Stimulated activated CD8-positive, alpha-beta memory T cell treated with anti-CD3 and anti-CD28 coated beads, Interleukin-4, amount 100 ng/mL, for 4 hours (primary cell): ENCODE measurements at places on chromosomes 7 and 10.

DNA sequence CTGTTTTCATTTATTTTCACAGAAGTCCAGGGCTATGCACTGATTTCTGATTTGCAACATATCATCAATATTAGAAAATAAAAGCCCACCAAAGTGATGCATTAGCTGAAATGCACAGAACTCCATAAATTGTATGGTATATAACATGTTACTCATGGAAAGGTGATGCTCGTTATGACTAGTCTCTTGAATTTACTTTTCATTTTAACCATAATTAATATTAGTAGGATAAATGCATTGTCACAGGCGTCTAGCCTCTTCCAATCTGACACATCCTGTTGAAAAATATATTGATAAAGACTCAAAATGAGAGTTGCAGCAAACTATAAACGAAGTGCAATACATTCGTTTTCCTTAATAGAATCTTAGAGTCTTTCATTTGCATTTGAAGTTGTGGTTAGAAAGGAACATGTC lies 92.4 kb downstream of the CPED1 start:
- DNase-seq = no peak

- no peak for DNase-seq
These were observed 43.1 kb upstream of the CAMK2B start for GRCh38 chr7:44368455-44368854.

DNA sequence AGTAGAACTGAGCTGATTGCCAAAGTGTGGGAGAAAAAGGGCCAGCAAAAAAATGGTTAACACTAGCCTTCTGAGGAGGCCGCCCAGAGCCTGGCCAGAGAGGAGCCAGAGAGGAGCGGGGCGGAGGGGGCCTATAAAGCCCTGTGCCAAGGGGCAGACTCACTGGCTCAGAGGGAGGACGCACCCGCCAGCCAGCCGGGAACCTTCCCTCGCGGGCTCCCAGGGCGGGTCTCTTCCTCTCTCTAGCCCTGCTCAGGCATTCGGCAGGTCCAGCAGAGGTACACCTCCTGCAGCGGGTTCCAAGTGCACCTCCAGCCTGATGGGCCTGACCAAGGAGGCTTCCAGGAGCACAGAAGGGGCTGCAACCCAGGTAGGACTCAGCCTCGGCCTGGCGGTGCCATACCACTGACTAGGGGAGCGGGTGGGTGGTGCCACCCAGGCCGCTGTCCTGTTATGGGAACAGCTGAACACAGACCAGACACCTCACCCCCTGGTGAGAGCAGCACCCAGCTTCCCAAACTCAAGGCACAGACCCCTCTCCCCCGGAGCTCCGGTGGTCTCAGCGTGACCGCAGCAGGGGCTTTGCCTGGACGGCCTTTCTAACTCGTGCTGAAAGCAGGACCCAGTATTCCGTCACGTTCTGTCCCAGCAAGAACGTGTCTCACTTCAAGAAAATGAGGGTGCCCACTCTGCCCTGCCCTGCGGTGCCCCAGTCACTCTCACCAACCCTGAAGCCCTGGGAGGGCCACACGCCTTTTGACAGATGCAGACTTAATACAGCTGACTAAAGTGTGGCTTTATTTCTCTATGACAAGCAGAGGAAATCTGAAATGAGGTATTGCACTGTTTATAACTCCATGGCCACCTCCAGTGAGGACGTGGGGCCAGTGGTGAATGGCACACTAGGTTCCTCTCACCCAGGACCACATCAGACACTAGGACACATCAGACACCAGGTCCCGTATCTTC lies at the start of gene GPER1:
Gene GPER1 (plus strand): TSS at position 162 of the 969 bp plus-strand sequence. CDS start 3,616 bp downstream, outside the sequence.
- no peak for DNase-seq

DNA sequence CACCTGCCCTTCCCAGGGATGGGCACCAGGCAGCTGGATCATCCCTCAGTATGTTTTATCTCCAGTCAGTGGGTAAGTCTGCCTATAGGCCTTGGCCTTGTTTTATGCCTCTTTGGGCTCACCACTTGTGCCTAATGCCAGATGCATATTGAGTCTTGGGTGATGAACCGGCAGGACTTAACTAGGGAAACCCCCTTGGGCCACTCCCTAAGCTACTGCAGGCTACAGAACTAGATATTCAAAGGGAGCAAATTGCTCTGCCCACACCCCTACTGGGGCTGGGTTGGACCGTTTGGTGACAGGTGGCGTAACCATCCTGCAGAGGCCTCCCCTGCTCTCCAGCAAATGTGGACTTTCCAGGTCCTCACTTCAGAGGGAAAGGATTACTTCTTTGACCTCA lies 115.7 kb upstream of the GDF10 start:
- no peak for DNase-seq

DNA sequence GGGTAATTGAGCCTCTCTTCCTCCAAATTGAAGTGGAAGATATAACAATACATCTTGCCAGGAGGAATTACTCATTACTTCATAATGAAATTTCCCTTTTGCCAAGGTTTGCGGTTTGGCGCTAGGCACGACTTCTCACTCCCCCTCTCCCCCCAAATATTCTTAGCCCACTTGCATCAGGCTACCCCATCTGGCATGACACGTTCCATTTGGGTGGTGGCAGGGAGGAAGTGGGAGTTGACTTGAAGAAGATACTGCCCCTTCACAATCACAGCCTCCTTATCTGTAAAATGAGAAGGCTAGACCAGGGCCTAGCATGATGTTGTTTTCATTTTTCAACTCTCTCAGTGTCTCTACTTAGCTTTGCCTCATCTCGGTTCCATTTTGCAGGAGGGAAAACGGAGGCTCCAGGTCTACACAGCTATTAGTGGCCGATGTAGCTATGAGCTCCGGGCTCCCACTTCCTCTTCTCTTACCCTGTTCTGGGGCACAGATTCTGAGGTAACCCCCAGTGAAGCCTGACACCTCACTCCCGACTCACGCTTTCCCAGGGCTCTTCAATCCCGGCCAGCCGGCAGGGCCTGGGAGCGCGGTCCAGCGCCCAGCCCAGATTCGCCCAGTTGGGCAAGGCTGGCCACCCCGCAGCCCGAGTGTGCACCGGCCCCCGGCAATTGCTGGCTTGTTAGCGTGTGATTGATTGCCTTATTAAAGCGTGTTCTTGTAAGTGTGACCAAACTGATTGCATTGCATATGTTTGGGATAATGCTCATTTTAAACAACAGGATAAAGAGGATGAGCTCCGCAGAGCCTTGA lies 6.5 kb downstream of the EVX1 start:
- DNase-seq = no peak

- no peak for DNase-seq
These were observed 165.6 kb downstream of the ZEB1 start for GRCh38 chr10:31484431-31485135.

- DNase-seq = no peak
These were observed 40.0 kb upstream of the GRB10 start for GRCh38 chr7:50822706-50823105.
